ENCODE measurements at places on chromosomes 5 and 9. TPM values are rescaled to one million over a fixed set of nuclear protein-coding genes. Genes with fewer than 3 reads are reported as not detected.

The PTPRD gene
- polyA plus RNA-seq = 114 TPM

The FOXD4L6 gene
- polyA plus RNA-seq = not detected

The ZNF354C gene
- polyA plus RNA-seq = 17.4 TPM

The RETREG1 gene
- 46.9 TPM for polyA plus RNA-seq

GRCh38 chr5:82285206-82285605 lies 7.1 kb upstream of the RPS23 start:
- no peak for DNase-seq

- DNase-seq = no peak
These were observed 82.9 kb downstream of the SGCD start for GRCh38 chr5:156409834-156410233.

- no peak for DNase-seq
These were observed 21.9 kb upstream of the TNFSF15 start for GRCh38 chr9:114827641-114828302.

GRCh38 chr9:14424983-14425382 lies 111.0 kb upstream of the NFIB start:
- DNase-seq = no peak

DNA sequence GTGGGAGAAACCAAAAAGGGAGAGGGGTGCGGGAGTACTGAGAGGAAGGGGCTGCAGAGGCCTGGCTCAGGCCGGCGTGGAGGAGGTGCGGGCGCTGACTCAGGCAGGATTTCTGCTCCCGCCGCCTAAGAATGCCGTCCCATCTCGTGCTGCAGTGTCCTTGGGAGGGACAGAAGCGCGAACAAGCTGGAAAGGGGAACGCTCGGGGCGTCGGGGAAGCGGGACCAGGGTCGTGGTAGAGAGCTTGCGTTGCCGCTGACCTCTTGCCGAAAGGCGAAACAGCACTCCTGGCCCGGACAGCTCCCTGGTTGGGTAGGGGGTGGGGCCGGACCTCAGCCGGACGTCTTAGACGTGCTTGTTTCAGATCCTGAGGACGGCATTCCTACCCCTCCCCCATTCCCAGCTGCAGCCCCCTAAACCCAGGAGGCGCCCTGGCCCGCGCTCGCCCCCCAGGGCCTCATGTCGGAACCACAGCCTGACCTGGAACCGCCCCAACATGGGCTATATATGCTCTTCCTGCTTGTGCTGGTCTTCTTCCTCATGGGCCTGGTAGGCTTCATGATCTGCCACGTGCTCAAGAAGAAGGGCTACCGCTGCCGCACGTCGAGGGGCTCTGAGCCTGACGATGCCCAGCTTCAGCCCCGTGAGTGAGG lies 1.1 kb downstream of the RELL2 start:
- no peak for DNase-seq

DNA sequence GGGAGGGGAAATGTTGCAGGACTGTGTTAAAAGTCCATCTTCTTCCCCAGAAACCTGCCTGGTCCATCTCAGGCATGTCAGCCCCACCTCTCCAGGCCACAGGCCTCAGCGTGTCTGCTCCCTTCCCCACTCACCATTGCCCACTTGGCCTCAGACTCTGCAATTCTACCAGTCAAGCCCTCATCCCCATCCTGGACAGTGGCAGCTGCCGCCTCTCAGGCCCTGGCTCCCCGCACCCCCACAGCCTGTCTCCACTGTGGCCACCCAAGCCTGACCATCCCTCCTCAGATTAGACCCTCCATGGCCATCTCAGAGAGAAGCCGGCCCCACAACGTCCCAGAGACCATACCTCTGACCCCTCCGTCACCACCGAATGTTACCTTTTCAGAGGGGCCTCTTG lies 89.9 kb downstream of the BARX1 start:
- DNase-seq = no peak

- no peak for DNase-seq
These were observed 46.7 kb downstream of the GARNL3 start for GRCh38 chr9:127311239-127311741.

DNA sequence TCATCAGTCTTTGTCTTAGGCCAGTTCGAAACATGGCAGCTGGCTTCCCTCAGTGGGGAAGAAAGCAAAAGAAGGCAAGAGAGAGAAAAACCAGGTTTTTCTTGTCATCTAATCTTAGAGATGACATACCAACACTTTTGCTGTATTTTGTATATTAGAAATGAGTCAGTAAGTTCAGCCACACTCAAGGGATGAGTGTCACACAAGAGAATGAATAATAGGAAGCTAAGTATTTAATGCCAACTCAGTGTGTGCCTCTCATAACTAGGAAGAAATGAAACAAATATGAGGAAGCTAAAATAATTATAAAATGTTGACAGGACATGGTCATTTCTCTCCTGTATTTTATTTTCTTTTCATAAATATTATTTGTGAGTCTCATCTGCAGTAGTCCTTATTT lies 65.3 kb downstream of the CDH12 start:
- no peak for DNase-seq

- no peak for DNase-seq
These were observed 42.1 kb downstream of the PCDH1 start for GRCh38 chr5:141835928-141836670.

GRCh38 chr5:141031006-141031405 lies 20.2 kb upstream of the PCDHB1 start:
- no peak for DNase-seq

DNA sequence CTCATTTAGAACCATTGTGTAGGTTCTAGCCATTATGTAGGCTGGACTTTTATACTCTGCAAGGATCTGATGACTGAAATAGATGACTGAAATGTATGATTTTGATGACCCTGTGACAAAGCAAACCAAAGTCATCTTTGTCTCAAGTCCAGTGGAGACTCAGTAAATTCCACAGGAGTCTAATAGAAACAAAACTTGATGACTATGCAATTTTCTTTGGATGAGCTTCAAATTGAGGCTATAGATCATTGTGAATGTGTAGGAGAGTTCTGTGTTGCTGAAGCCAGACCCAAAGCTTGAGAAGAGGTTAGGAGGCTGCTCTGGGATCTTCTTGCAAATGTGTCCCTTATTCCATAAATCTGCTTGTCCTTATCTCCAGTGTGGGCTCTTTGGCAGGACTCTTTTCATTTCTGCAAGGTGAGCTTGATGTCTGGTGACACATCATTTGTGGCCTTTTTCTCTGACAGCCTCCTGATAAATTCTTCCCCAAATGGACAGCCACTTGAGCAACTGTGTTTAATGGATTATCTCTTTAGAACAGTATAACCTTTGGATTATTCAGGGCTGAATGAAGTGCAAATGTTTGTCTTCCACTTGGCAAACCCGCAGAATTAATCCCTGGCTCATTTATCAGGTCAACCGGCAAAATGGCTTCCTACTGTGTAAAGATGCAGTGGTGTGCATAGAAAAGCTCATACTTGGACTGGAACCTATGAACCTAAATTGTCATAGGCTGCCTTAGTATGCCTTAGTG lies 235.1 kb upstream of the ANKH start:
- DNase-seq = no peak

GRCh38 chr5:143059976-143060765 lies 290.0 kb downstream of the ARHGAP26 start:
- no peak for DNase-seq
